Stimulated activated naive CD4-positive, alpha-beta T cell (primary cell): ENCODE measurements at places on chromosomes 12 and 14.

- no peak for DNase-seq
Observed at GRCh38 chr12:53005215-53005985, 856 bp upstream of the EIF4B start.

DNA sequence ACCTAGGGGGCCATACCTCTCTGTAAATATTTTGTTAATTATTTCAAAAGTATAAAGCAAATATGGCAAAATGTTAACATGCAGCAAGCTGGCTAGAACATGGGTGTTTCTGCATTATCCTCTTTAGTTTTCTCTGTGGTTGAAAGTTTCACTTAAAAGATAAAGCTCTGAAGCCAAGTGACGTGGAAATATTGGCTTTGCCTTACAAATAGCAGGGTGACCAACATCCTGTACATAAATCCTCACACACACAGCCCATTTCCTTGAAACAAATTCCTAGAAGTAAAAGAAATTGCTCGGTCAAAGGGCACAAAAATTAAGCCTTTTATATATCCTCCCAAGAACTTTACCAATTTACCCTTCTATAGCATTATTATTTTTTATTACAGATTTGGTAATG lies 10.6 kb upstream of the VWF start:
- DNase-seq = no peak

DNA sequence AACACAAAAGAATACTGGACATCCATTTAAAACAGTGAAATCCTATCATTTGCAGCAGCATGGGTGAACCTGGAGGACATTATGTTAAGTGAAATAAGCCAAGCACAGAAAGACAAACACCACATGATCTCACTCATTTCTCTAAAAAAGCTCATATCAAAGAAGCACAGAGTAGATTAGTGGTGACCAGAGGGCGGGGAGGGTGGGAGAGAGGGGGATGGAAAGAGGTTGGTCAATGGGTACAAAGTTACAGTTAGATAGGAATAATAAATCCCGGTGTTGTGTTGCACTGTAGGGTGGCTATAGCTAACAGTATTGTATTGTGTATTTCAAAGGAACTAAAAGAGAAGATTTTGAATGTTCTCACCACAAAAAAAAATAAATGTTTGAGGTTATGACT lies 52.4 kb downstream of the DUSP6 start:
- no peak for DNase-seq

- no peak for DNase-seq
Observed at GRCh38 chr12:91225316-91225715, 42.7 kb upstream of the DCN start.

DNA sequence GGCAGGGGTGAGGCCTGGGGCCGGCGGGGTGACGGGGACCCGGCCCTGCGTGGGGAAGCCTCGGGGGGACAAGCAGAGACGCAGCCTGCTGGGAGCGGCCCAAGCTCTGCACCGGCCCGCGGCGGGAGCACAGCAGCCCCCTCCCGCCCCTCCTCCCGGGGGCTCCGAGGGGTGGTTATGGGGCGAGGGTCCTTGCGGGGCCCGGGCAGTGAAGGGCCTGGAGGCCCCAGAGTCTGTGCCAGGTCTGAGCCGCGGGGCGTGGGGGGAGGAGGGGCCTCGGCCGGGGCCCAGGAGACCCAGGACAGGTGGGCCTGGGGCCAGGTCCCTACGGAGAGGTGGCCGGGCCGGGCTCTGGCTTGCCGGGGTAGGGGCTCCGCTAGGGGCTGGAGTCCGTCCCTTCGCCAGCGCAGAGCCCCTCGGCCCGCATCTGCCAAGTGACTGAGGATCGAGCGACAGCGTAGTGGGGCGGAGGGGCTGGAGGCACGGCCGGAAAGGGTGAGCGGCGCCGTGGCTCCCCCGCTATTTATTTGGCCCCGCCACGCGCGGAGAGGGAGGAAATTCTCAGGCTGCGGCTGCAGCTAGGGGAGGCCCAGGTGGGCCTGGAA lies 495 bp downstream of the TMEM121 start:
- DNase-seq = no peak

GRCh38 chr14:70597731-70598130 lies 2.7 kb downstream of the MED6 start:
- no peak for DNase-seq

- DNase-seq = no peak
Observed at GRCh38 chr12:19834592-19834991, 395.3 kb downstream of the AEBP2 start.

GRCh38 chr12:31574803-31575575 lies 15.9 kb downstream of the DENND5B start:
- no peak for DNase-seq

DNA sequence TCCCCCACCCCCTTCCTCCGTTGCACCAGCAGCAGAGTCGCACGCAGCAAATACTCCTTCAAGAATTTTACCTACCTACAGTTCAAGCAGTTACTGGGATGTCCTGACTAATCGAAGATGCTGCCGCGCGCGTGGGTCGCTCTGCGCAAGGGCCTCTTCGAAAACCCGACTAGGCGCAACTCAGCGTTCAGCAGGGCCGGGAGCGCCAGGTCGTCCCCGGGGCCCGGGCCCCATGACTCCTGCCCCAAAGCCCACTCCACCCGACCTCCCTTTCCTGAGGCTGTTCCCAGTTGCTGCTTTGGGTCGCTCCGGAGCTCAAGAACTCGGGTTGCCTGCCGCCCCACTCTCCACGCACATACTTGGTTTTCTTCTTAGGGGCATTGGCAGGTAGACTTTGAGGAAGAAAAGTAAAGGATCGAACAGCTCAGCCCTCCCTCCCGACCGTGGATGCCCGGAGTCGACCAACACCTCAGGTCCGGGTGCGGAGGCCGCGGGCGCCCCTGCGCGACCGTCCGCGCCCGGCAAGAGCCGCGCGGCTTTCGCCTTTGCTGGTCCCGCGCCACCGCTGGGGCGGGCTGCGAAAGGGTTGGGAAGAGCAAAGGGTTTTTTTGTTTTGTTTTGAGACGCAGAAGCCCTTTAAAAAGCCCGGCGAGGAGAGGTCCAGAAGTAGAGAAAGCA lies 1.9 kb downstream of the BMP4 start:
- no peak for DNase-seq

DNA sequence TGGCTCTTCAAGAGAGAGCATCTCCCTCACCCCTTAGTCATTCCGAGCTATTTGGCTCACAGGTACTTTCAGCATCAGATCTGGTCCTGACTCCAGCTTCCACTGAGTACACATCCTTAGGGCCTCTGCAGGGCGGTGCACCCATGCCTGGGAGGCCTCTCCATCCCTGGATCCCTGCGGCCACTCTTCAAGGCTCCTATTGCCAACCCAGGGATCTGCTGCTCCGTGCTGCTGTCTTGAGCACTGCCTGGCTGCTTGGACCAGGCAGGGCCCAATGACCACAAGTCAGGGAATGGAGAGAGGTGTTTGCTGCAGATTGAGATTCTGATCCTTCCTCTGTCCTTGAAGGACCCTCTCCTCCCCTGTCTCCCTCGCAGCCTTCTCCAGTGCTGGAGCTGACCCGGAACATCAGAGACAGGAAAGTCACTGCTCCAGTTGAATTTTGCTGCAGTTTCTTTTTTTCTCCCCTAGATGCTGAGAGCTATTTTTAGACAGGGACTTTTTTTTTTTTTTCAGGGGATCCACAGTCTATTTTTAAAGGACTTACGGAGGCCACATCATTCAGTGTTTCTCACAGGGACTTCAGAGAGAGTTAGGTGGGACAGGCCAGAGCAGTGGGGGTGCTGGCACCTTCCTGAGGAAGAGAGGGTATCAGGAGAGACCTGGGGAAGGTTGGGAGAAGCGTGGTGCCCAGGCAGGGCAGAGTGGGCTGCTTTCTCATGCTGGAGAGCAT lies 50.1 kb upstream of the KCNA1 start:
- no peak for DNase-seq

GRCh38 chr14:100109594-100109955 lies 44.4 kb downstream of the EVL start:
- DNase-seq = no peak

DNA sequence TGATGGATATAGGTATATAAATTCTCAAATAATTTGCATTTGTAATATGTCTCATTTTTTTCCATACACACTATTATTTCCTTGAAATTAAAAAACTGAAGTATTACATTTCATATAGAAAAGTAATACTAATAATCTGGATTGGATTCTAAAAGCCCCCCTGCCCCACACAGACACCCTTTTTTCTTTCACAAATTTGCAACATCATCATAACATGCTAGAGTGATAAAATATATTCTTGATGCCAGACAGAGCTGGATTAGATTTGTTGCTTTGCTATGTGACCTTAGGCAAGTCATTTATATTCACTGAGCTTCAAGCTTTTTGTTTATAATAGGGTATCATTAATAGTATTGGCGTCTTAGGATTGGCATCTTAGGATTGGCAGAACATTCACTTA lies 6.7 kb upstream of the PKP2 start:
- DNase-seq = no peak

GRCh38 chr14:50667684-50667995 lies 466 bp downstream of the SAV1 start:
- peak; percentile 49 for DNase-seq

DNA sequence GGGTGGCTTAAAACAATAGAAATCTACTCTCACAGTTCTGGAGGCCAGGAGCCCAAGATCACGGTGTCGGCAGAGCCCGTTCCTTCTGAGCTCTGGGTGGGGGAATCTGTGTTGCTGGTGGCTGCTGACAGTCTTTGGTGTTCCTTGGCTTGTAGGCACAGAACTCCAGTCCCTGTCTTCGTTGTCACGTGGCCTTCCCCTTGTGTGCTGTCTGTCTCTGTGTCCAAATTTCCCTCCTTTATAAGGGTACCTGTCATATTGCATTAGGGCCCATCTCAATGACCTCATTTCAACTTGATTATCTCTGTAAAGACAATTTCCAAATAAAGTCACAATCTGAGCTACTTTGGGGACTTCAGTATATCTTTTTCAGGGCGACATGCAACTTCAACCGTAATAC lies 81.6 kb downstream of the CCDC92 start:
- no peak for DNase-seq

GRCh38 chr14:85602345-85602744 lies 72.4 kb downstream of the FLRT2 start:
- no peak for DNase-seq
